ENCODE measurements at places on chromosomes 16 and 17.

GRCh38 chr16:55489119-55489955, 10.3 kb downstream of the MMP2 start:
- DNase-seq, result no peak

DNA sequence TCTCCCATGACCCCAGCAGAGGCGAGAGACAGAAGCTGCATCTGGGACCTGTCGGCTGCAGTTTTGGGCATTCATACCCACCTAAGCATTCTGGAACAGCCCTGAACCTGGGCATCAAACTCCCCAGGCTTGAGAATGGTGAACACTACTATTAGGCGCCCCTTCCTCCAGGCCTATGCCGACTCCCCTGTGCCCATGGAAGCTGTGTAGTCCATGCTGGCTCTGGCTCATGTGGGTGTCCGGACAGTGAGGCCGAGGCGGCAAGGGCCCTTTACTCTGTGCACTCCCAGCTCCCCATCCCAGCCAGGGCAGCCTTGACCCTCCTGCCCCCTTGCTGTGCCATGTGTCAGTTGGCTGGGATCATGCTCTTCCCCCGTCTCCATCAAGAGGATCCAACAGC, 89.0 kb upstream of the TOB1 start:
- DNase-seq, result no peak

DNA sequence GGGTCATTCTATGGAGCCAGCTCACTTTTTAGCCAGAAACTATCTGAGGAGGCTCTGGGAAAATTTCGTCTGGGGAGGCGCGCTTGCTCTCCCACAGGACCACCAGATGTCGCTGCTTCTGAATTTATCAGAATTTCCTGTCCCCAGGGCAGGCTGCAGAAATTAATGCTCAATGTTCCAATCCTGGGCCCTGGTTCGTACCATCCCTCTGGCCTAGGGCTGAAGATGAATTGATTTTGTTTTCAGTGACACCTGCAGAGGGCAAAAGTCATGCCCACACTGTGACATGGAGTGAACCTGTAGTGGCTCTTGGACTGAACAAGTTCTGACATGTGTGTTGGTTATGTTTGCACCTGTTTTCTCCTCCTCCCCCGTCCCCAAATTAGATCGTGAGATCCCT, 482.6 kb downstream of the NPIPA7 start:
- peak; percentile 77 for DNase-seq

GRCh38 chr17:19019041-19019941, 14.7 kb upstream of the FAM83G start:
- peak; percentile 78 for DNase-seq

DNA sequence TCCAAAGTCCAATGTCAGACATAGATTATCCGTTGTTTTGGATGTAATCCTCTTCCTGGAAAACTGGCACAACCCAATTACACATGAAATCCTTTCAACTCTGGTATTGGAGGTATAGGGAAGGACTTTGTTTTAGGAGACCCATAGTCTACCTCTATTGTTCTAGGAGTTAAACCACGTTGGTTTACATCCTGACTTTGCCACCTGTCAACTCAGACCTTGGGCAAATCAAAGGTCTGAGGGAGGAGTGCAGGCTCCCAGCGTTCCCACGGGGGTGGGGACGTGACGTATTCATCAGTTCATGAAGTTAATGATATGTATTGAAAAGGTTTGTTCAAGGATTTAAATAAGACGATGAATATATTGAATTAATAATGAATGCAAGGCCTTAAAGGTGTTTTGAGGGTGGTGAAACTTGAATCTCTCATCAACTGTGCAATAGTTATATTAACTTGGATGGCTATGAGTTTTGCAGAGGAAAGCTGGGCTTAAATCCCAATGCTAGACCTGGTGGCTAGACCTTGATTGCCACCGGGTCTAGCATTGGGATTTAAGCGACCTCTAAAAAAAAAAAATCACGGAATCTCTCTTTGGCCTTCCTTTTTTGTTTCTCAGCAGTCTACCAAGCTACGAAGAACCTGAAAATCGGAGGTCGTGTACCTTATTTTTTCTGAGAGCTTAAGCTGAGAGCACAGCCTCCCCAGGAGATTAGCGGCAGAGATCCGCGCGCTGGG, 744 bp upstream of the NF1 start:
- DNase-seq, result peak; percentile 54

DNA sequence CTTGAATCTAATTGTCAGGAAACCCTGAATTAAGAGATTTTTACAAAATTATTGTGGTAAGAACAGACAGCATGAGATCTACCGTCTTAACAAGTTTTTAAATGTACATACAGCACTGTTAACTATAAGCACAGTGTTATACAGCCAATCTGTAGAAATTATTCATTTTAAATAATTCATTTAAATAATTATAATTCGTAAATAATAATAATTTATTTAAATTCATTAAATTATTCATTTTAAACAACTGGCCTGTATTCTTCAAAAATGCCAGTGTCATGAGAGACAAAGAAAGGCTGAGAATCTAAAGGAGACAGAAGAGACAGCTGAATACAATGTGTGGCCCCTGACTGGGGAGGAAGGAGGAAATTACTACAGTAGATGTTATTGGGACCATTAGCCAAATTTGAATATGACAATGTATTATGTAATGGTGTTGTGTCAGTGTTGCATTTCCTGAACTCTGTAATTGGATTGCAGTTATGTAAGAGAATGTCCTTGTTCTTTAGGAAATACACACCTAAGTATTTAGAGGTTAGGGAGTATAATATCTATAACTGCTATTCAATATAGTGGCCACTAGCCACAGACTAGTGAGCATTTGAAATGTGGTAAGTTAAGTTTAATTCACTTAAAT, 2.3 kb downstream of the RSAD1 start:
- DNase-seq, result no peak

GRCh38 chr16:31080035-31080629, 5.9 kb downstream of the ZNF646 start:
- no peak for DNase-seq

DNA sequence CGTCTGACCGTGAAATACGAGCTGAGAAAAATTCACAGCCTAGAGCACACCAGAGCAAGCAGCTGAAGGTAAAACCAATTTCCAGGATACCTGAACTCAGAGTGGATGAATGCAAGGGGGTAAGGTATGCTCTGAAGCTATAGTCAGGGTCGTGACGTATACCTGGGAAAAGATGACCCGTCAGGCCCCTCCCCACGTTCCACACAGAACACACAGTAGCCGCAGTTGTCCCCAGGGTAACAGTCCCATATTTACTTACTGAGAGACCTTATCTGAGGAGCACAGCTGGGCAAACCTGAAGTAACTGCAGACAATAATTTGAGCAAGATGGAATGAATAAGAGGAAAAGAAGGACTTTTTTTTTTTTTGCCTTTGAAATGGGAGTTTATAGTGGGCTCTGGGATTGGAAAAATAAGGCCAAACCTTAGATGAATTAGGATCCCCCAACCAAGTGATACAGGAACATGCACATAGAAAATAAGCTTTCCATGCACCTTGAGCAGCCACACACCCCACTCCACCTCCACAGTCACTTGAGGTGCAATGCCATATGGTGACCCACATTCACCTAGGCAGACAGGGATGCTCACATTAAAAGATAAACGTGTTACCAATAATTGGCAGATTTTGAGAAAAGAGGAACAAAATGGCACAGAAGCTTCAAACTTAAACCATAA, 38.0 kb downstream of the ABCA6 start:
- DNase-seq, result peak; percentile 57

DNA sequence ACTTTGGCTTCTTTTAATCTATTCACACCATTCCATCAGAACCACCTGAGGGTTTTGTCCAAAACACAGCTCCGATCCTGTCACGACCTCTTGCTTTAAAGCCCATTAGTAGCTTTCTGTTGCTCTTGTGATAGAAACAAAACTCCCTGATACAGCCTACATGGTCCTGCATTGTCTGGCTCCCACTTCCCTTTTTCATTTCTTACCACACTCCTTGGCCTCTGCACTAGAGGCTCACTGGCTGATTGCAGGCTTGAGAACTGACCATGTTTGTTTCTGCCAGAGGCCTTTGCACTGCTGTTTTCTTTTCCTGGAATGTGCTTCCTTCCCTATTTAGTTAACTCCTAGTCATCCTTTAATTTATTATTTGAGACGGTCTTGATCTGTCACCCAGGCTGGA, 23.7 kb downstream of the IST1 start:
- DNase-seq, result no peak

- no peak for DNase-seq
Measured at GRCh38 chr17:63516910-63517824, 6.0 kb upstream of the KCNH6 start.

GRCh38 chr16:563072-563644, 3.0 kb downstream of the PRR35 start:
- DNase-seq, result no peak

- no peak for DNase-seq
Measured at GRCh38 chr16:275786-276232, at the start of gene RGS11. RGS11 (minus strand) TSS chr16:275944; CDS start chr16:275911, 33 bp downstream.

- peak; percentile 0 for DNase-seq
Measured at GRCh38 chr17:10226930-10227695, 28.7 kb upstream of the GAS7 start.

Data from NCI-H2171 treated with DMSO at 0.1 percent for 48 hours (cell line).